ENCODE measurements at places on chromosomes 6 and 20.

DNA sequence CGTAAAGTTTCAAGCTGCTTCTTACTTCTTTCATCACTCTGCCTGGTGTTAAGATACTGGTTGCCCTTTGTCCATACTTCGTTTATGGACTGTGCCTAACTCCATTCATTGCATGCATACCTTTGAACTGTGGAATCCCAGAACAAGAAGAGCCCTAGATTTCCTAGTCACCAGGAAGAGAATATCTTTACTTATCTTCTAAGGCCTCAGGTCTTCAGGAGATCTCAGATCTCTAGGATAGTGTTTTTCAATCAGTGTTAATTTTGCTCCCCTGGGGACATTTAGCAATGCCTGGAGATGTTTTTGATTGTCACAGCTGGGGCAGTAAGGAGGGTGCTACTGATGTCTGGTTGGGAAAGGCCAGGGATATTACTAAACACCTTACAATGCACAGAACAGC, 35.5 kb upstream of the GJA1 start:
- DNase-seq = no peak

- DNase-seq = no peak
Observed at GRCh38 chr20:47086316-47086715, 191.7 kb downstream of the EYA2 start.

DNA sequence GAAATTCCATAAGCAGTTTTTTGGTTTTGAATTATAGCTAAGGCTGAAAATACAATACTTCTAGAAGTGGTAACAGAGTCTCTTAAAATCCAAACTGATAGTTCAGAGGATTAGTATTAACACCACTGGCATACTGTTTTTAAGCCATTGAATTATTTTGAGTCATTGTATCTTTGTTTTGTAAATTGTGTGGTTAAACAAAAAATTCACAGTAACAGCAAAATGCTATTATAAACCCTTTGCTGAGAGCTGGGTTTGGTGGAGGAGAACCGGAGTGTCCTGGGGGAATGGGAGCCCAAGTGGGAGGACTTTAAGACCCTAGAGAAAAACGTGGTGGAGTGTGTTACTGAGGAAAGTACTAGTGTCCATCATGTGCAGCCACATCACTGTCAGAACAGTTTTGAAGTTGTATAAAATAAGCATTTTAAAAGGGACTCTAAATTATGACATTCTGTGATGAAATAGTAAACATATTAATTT, 125.1 kb downstream of the LRRC1 start:
- DNase-seq = no peak

GRCh38 chr6:5763407-5763806, 243.3 kb downstream of the NRN1 start:
- DNase-seq = no peak

- no peak for DNase-seq
Observed at GRCh38 chr20:15927893-15928650, 645.2 kb downstream of the KIF16B start.

- DNase-seq = no peak
Observed at GRCh38 chr6:136677822-136678221, 114.5 kb downstream of the MAP3K5 start.

- no peak for DNase-seq
Observed at GRCh38 chr20:50521221-50522052, 11.3 kb downstream of the PTPN1 start.

All from suppressor macrophage treated with lipopolysaccharide for 1 hour (primary cell).